ENCODE measurements at places on chromosomes 5 and 9.

GRCh38 chr9:71557310-71557709 is 211.0 kb downstream of the CEMIP2 start:
- DNase-seq: no peak

DNA sequence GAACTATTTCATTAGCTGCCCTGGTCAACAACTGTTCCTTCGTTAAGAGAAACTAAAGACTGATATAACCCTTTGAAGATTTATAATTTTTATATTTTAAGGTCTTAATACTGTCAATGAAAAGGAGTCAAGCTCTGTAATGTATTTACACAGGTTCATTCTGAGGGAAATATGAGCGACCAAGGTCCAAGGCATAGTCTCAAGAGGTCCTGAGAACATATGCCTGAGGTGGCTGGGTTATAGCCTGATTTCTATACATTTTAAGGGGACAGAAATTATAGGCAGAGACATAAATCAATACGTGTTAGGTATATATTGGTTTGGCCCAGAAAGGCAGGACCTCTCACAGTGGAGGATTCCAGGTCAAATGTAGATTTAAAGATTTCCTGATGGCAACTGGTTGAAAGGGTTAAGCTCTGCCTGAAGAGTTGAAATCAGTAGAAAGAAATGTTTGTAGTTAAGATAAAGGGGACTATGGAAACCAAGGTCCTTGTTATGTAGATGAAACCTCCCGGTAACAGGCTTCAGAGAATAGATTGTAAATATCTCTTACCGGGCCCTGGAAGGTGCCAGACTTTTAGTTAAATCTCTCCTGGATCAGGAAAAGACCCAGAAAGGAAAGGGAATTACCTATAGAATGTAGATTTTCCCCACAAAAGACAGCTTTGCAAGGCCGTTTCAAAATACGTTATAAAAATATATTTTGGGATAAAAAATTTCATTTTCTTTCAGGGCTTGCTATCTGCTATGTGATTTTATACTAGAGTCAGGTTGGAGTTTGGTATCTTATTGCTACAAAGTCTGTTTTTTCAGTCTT is 107.3 kb upstream of the PRLR start:
- DNase-seq: no peak

DNA sequence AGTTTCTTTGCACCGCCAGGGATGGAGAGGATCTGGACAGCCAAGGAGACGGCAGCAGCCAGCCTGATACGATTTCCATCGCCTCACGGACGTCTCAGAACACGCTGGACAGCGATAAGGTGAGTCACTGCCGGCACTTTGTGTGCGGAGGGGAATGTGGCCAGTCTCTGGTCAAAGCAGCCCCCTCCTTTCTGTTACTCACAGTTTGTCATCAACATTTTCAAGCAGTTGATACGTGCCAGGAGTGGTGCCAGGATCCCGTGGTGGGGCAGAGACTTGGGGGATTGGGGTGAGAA is 175.1 kb upstream of the OTULINL start:
- DNase-seq: no peak

DNA sequence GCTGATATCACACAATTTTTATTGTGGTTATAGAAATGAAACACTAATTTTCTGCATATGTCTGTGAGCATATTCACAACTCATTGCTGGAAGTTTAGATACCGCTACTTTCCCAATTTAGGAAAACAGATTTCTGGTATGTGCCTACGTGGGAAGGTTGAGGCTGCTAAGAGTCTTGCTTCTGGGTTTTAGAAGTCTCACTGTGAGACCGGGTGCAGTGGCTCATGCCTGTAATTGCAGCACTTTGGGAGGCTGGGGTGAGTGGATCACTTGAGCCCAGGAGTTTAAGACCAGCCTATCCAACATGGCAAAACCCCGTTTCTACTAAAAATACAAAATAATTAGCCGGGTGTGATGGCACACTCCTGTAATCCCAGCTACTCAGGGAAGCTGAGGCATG is 39.6 kb downstream of the UBAP1 start:
- DNase-seq: no peak

GRCh38 chr9:132020820-132021510 is 58.7 kb downstream of the MED27 start:
- no peak for DNase-seq

DNA sequence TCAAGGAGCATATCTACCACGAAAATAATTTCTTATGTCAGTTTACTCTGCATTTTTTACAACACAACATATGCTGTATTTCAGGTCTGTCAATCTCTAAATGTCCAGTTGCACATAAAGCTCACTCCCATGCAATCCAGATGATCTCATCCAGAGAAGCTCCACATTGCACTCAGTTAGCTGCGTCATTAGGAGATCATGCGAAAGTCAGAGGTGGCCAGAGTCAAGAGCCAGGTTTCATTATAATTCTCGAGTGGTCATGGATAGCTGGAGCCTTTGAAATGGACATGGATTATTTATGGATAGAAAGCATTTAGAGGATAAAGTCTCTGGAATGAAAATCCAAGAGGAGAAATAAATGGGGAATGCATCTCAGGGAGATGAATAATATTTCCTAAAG is 232.3 kb downstream of the GAS1 start:
- DNase-seq: no peak

- no peak for DNase-seq
These were observed 128.2 kb upstream of the GAS1 start for GRCh38 chr9:87075537-87075936.

GRCh38 chr9:16575986-16576245 is 294.6 kb downstream of the BNC2 start:
- DNase-seq: no peak

GRCh38 chr9:15010581-15010980 is 100.4 kb upstream of the FREM1 start:
- no peak for DNase-seq

DNA sequence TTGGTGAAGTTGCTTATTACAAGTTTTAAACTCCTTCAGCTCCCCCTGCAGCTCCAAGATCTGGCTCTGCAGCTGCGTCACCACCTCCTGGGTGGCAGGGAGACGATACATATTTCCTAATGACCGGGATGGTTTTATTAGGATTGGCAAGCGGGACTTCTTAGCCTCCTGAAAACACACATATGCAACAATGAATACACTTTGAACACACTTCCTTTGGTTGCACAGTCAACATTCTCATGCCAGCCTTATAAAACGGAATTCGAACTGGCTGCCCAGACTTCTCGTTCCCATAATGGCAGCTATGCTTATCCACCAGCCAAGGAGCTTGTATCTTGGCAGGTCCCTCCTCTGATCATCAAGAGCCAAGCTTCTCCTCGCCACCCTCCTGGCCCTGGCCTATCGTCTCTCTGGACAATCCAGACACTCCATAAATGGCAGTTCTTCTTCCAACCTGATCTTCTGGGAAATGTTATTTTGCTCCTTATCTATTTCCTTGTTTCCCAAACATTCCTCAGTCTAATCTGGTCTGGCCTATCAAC is 131.9 kb downstream of the CDK5RAP2 start:
- DNase-seq: no peak

GRCh38 chr5:131654309-131654708 is 19.3 kb upstream of the RAPGEF6 start:
- DNase-seq: no peak

GRCh38 chr5:67149951-67150523 is 46.6 kb downstream of the CD180 start:
- DNase-seq: no peak

DNA sequence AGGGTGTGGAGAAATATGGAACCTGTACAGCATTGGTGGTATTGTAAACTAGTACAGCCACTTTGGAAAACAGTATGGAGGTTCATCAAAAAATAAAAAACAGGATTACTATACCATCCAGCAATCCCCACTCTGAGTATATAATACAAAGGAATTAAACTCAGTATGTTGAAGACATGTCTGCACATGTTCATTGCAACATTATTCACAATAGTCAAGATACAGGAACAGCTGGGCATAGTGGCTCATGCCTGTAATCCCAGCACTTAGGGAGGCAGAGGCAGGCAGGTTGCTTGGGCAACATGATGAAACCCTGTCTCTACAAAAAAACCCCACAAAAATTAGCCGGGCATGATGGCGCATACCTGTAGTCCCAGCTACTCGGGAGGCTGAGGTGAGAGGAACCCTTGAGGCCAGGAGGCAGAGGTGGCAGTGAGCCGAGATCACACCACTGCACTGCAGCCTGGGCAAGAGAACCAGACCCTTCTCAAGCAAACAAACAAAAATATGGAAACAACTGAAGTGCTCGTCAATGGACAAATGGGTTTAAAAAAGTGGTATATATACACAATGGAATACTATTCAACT is 63.6 kb downstream of the TMEM174 start:
- DNase-seq: no peak

DNA sequence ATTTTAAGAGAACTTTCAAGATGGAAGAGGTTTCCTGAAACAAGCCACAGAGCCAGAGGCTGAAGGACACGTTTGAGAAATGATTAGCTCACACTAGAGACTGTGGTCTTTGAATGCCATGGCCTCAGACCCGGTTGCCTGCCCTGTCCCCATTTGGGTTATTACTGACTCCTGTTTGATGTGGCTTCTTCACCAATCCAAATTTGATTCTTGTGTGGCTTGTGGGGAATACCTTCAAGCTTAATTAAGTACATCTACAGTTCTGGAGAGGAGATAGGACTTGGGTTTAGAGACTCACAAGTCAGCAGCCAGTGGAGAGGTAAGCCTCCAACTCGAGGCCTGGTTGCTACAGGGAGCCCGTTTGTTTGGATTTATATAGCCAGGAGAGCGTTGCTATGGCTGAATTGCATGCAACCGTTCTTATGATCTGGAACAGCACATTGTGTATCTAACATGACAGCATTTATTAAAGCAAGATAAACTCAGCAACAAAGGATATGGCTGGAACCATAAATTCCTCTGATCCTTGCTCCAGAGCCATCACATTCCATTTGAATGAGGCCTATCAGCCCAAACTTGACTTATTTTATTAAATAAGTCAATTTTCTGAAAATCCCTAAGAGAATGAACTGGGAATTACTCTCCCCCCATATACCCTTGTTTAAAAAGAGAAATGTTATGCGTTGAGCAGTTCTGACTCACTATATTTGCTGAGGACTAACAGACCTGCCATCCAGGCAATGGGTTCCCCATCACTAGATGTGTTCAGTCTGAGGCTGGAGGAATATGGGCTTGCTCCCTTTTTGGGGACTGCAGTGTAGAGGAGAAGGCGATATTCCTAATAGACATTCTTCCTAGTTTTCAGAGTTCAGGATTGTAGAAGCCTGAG is 88.4 kb upstream of the TNFSF8 start:
- DNase-seq: no peak

GRCh38 chr5:150523472-150524350 is 15.8 kb downstream of the NDST1 start:
- DNase-seq: no peak

DNA sequence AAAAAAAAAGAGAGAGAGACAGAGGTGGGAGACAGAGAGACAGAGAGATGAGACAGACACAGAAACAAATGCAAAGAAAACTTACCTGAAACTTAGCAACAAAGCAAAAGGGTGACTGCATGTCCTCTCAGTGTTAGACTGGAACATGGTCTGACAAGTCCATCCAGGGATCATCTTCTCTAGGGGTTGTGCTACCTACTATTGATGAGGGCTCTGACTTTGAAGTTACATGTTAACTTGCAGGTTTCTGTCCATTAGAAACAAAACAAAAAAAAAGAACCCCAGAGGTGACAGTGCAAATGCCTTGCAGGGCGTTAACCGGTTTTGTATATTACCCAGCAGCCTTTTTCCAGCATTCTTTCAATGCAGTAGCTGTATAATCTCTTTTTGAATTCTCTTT is 13.6 kb upstream of the SPARC start:
- DNase-seq: no peak

DNA sequence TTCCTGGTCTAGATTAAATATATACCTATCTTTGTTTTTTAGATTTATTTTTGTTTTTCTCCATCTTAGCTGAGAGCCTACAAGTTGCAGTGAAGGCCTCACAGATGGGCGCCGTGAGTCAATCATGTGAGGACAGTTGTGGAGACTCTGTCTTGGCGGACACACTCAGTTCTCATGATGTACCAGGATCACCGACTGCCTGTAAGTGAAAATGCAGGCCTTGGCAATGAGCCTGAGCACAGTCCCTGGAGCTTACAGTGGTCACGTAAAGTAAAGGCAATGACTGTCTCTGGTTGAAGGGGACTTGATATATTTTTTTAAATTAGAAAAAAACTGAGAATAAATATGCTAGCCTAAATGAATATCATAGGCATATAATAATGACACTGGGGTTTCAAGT is 271.9 kb downstream of the ARHGEF28 start:
- no peak for DNase-seq

DNA sequence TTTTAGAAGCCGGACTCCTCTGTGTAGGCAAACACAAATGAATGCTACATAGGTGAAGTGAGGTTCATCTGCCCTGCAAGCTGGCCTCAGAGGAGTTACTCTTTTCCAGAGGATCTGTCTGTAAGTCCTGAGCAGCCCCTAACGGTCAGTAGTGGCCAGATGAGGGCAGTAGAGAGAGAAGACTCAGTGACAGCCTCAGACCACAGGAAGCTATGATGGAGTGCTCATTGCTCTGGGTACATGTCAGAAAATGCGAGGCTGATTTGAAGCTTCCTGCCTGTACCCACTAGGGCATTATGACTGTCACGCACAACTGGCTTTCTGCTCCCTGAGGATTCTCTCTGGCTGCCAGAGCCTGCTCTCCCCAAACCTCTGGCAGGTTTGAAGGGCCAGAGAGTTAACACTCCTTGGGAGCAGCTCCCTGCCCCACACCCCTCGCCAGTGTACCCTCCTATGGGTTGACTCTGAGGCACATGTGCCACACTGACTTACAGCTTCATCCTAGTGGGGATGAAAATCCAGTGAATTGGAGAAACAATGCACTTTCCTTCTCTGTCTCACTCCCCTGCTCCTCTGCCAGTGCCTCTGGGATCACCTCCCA is 141.5 kb downstream of the GABRG2 start:
- DNase-seq: no peak

GRCh38 chr5:38381361-38381760 is 123.0 kb downstream of the EGFLAM start:
- no peak for DNase-seq

DNA sequence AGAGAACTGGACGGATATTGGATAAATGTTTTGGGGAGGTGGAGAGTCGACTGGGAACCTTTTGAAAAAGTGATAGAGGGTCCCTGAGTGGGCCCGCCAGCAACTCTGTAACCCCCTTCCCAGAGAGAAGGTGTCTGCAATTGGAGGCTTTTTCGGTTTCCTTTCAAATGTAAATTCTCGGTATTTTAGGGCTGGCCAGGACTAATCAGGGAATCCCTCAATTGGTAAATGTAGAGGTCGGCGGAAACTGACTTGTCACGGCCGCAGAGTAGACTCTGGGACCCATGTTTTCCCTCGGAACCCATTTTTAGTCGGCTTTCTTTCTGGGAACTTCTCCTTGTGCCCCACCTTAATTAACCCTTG is 524 bp downstream of the CCNB1 start:
- DNase-seq: no peak
